ENCODE measurements at places on chromosomes 16 and 17.
A peak's percentile ranks its signal among the peaks of the same experiment; 100 is the strongest.

DNA sequence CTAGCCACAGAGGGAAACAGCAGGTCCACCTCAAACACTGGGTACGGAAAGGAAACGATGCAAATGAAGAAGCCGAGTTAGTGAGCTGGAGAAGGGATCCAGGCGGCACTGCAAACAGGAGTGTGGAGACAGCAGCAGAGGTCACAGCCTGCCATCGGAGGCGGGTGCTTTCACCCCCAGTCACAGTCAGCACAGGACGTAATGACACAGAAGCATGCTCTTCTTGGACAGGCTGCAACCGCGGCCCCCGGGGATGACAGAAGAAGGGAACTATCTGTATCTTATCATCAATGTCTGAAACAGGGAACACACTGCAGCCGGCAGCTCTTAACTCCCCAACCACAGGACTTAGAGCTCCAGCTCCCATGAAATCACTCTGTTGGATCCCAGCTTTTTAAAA, 16.1 kb upstream of the SLC38A8 start:
- DNase-seq, result no peak

- peak; percentile 66 for DNase-seq
Measured at GRCh38 chr17:45228763-45229539, 7.3 kb downstream of the FMNL1 start.

GRCh38 chr16:11188801-11189740, 66.9 kb downstream of the SOCS1 start:
- no peak for DNase-seq

- no peak for DNase-seq
Measured at GRCh38 chr16:51538707-51539498, 387.8 kb upstream of the SALL1 start.

GRCh38 chr17:79163071-79163470, 88.4 kb downstream of the ENGASE start:
- DNase-seq, result no peak

DNA sequence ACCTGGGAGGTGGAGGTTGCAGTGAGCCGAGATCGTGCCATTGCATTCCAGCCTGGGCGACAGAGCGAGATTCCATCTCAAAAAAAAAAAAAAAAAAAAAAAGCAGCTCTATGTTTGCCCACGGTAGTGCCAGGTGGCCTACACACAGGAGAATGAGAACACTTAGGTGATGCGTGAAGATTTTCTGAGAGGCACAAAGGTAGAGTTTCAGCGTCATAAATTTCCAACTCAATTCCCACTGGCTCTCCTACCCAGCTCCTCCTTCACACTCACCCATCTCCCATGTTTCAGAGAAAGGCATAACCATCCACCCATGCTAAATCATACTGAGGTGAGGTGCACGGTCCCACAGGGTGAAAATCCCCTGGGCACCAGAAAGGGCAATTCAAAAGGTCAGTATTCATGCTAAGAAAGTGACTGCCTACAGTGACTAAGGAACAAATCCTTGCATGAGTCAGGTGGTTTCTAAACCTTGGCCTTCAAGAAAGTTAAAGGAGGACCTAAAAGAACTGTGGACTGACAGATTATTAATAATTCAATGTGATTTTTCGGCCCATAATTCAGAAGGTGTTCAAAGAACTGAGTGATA, 4.8 kb downstream of the DCAKD start:
- no peak for DNase-seq

All from HS-5 (cell line).